ENCODE measurements at places on chromosomes 2 and 18. TPM values are rescaled to one million over a fixed set of nuclear protein-coding genes. Genes with fewer than 3 reads are reported as not detected.

The CELF4 gene
- polyA plus RNA-seq = not detected

The NYAP2 gene
- polyA plus RNA-seq = not detected

The SCYGR5 gene
- not detected for polyA plus RNA-seq

The FNDC4 gene
- polyA plus RNA-seq = 18.2 TPM

The RAB27B gene
- 0.18 TPM for polyA plus RNA-seq

The FECH gene
- polyA plus RNA-seq = 33.4 TPM

The METTL8 gene
- polyA plus RNA-seq = 27.2 TPM

The C2orf81 gene
- 6.0 TPM for polyA plus RNA-seq

The CD207 gene
- polyA plus RNA-seq = not detected

The HOXD12 gene
- 0.14 TPM for polyA plus RNA-seq

The TNFAIP6 gene
- polyA plus RNA-seq = 10.2 TPM

The TMEM169 gene
- 0.11 TPM for polyA plus RNA-seq

The NEB gene
- 0.11 TPM for polyA plus RNA-seq

The CDCA7 gene
- 3.2 TPM for polyA plus RNA-seq

The ALLC gene
- not detected for polyA plus RNA-seq

The ASXL3 gene
- not detected for polyA plus RNA-seq

The GALNT13 gene
- polyA plus RNA-seq = not detected

The IL36RN gene
- not detected for polyA plus RNA-seq

The TRABD2A gene
- polyA plus RNA-seq = 3.8 TPM

The REG3G gene
- not detected for polyA plus RNA-seq

The ERFE gene
- 0.79 TPM for polyA plus RNA-seq

The PCGF1 gene
- 24.8 TPM for polyA plus RNA-seq

The SLC9A4 gene
- not detected for polyA plus RNA-seq

The ATRAID gene
- polyA plus RNA-seq = 304 TPM

The MC5R gene
- polyA plus RNA-seq = not detected
